ENCODE measurements at places on chromosomes 2 and 18.

DNA sequence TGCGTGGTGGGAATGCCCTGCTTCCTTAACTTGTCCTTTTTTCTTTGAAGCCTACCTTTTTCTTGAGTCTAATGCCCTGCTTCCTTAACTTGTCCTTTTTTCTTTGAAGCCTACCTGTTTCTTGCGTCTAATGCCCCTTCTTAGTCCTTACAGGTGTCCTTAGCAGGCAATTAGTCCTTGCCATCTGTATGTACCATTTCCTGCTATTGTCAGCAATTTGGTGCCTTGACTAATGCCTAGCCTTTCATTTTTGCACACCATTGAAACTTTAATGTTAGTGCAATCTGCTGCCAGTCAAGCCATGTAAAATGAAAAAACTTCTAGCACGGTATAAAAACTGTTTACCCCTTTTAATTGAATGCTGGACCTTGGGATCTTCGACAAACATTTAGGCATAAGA is 4.3 kb downstream of the KDM3A start:
- DNase-seq = no peak

DNA sequence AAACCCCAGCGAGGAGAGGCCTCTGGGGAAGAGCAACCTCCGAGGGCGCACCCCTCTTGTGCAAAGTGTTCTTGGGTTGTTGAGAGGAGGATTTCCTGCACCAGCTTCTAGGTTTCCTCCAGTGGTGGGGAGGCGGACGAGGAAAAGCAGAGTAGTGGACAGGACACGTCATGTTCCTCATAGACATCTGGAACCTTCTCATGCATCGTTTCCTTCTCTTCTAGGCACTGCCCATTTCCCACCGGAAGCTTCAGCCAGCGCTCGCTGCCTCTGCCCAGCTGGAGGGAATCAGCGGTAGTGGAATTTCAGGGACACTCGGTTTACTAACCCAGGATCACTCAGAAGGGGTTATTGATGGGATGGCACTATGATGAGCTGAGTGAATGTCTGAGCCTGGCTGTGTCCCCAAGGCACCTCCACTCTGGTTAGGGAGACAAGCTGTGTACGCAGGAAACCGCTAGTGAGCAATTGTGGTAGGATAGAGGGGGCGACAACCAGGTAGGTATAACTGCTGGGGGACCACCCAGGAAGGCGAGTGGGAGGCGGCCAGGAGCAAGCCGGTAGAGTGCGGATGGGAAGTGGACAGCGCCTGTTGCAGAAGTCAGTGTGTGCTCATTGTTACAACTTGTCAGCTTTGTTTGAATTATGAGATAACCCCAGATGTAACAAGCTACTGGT is 960 bp upstream of the APOB start:
- DNase-seq = no peak

DNA sequence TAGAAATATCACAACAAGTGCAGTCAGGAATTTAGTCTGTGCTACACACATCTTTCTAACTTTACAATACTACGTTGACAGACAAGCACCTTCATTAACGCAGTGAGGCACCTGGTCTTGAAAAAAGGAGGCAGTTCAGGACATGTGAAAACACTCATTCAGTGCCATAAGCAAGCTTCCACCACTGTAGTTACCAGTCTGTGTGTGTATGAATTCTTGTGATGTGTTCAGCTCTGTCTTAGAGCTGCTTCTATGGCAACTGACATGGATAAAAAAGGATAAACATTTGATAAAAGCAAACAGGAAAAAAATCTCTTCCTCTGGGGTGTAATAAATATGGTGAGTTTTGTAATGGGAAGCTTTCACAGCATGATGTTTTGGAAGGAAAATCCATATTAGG is 623.8 kb upstream of the NXPH2 start:
- no peak for DNase-seq

DNA sequence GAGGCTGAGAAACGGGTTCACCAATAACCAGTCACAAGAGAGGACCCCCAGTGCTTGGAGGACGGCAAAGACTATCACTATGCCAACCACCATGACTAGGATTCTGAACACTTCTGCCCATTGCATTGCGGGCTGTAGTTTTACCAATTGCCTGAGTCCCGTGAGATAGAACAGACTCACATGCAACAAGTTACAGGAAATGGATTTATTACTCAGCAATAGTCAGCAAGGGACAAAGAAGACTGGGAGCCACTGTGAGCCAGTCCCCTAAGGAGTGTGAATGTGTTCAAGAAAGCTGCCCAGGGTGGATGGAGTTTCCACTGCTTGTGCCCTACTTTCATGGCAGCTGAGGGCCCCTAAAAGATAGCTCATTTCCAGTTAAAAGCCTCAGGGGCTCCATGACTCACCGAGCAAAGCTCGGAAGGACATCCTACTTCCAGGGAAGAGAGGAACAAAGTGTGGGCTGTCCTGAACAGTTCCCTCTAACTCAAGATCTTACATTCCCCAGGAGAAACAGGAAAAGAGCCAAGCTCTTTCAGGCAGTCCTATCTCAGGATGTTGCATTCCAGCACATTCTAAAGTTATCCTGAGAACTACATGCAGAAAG is 54.4 kb downstream of the SLC4A3 start:
- no peak for DNase-seq

DNA sequence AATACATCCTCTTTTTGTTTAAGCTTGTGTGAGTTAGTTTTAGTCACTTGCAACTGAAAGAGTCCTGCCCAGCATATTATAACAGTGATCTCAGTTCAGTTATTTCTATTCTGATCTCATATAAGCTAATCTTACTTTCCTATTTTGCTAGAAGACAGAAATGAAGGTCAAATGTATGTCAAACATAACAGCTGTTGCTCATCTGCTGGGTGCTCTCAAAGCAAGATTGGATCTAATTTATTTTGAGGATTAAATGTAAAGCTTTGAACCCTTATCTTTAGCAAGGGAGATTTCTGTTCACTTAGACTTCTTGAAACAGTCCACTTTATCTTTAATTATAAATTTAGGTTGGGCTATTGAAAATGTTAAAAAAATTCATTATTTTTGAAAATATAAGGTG is 31.2 kb downstream of the CRYGD start:
- DNase-seq = no peak

GRCh38 chr2:111101592-111101991 is 19.1 kb upstream of the BCL2L11 start:
- no peak for DNase-seq

DNA sequence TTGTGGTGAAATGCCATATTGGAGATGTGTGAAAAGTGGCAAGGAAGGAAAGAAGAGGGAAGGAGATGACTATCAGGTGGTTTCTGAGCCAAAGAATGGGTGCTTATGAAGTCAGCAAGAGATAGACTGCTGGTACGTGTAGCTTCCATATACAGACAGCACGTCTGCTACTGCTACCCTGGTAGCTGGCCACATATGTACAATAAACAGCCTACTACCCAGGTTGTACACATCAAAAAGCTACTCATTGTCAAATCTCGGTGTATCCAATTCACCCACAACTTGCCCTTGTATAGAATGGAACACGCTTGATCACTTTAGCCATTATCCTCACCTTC is 761.8 kb downstream of the LRRTM4 start:
- DNase-seq = no peak

- DNase-seq = no peak
These were observed 684.0 kb upstream of the ZEB2 start for GRCh38 chr2:145203891-145204290.

DNA sequence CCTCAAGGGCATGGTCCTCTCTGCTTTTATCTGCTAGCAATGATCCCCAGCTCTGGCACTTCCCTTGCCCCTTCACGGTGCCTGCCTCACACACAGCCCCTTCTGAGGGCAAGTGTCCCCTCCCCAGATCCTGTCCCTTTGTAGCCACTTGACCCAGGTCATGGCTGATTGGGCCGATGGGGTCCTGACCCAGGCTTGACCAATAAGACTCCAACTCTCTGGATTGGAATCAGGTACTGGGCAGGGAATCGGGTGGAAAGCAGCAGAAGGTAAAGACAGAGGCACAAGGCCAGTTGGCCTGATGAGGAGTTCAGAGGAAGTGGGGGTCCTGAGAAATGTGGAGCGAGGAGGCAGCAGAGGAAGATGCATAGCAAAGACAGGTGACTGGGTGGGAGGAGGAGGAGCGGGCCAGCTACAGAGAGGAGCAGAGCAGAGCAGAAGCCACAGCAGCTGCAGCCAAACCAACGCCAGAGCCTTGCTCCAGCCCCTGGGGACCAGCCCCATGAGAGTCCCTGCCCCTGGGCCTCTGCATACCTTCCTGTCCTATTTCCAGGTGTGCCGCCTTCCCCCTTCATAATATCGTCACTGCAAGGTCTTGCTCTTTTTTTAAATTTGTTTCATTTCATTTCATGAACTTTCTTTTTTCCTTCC is 39.1 kb downstream of the CAPN13 start:
- no peak for DNase-seq

DNA sequence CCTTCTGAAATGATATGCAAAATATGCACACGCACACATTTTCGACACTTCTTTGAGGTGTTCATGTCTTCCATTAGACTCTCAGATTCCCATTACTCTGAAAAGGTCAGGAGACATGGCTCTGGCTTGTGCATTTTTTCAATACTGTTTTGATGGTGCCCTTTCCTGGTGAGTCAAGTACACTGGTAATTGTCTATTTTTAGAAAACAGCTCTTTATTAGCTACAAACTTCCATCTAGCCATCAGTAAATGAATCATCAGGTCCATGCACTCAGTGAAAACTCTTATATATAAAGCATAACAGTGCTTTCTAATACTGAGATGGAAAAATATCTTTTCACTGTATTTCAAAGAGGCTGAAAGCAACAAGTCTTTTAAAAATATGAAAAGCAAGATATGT is 194.9 kb downstream of the GALNT1 start:
- no peak for DNase-seq

- DNase-seq = no peak
These were observed 74.2 kb upstream of the KLF7 start for GRCh38 chr2:207239754-207240494.

DNA sequence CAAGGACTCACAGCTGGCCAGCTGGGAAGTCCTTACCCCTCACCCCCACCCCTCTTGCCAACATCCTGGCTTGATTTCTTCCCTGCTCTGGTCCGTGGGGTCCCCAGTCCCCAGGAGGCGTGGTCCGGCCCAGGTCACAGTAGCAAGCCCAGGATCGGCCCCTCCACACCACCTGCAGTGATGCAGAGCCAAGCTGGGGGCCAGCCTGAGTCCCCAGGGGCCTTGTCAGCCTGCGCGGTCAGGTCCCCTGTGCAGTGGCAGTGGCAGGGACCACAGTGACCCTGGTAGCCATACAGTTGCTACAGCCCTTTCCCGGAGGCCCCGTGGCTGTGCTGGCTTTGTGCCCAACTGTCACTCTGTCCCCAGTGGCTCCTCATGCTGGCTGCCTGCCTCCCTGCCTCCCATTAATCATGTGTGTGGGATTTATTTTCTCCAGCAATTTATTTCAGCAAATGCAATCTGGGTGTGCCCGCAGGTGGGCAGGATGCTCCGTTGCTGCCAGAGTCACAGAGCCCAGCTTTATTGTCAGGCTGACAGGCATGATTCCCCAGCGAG is 8.8 kb upstream of the PRSS56 start:
- no peak for DNase-seq

DNA sequence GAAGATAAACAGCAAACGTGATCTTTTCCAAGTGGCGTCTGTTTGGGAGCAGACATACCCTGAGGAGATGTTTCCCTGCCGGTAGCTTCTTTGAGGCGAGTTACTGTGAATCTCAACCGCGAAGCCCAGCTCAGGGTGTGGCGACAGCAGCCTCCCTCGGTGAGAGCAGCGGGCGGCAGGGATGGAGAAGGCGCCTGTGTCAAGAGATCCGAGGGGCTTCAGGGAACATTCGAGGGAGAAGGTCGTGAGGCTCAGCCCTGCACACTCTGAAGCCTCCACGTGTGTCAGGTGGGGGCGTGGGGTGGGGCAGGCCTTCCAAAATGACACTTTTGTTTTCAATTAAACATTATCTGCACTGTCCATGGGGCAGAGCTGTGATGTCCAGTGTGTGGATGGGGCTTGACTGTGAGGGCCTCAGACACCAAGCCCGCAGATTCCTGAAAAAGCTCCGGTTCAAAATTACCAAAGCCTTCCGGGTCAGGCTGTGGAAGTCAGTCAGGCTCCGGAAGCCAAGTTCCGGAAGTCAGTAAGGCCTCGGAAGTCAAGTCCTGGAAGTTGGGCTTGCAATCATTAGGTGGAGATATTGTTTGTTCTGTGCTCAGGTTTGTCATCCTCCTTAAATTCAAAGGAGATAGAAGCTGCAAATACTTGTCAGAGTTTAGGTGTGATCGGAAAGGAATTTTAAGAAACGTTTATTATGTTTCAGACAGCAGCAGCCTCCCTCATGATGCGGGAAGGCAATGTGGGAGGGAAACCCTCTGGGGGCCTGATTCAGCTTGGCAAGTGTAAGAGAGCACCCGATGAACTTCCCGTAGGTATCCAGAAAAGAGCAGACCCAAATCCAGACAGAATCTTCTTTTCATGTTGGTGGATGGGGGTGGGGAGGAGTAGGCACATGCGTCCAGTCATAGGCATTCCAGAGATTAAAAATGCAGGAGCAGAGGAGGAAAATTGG is 20.7 kb downstream of the SMIM21 start:
- no peak for DNase-seq

DNA sequence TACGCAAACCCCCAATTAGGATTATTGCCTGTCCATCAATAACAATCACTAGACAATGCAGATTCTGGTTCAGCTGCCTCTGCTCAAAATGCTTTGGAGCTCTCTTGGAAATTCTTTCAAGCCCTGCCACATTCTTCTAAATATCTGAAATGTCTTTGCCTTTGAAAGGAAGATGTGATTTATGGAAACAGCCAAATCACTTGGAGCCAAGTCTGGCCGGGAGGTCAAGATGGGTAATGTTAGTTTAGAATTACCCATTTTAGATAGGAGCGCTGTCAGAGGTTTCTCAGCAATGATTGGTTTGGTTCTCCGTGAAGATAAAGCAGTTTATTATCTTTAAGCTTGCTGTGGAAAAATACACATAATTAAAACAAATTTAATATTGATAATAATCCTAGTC is 306.7 kb downstream of the SETBP1 start:
- no peak for DNase-seq

- no peak for DNase-seq
These were observed 107.0 kb downstream of the PDE1A start for GRCh38 chr2:182319556-182320505.

- DNase-seq = no peak
These were observed 2.5 kb upstream of the SH3RF3 start for GRCh38 chr2:109126501-109126860.

- DNase-seq = no peak
These were observed 205.3 kb upstream of the CDH20 start for GRCh38 chr18:61127714-61128467.

GRCh38 chr2:129888896-129889295 is 90.6 kb upstream of the RAB6C start:
- DNase-seq = no peak

- no peak for DNase-seq
These were observed 87.4 kb downstream of the ZNF385B start for GRCh38 chr2:179773986-179774385.

- no peak for DNase-seq
These were observed 593 bp downstream of the SP140L start for GRCh38 chr2:230327418-230328154.

GRCh38 chr2:134773335-134773734 is 54.5 kb upstream of the TMEM163 start:
- no peak for DNase-seq

Measured in GM19239 (cell line).